Activated T-helper 1 cell treated with anti-CD3 and anti-CD28 coated beads, Interleukin-12 subunit alpha, Interleukin-12 subunit beta, Interleukin-2, Interleukin-4 antibody, amounts not matched to agents 30 ng/mL and 10 ng/mL and 1 ng/mL, durations not matched to agents 14 hours and 24 hours and 36 hours (primary cell): ENCODE measurements at places on chromosomes 12 and 14. TPM values are rescaled to one million over a fixed set of nuclear protein-coding genes. Genes with fewer than 3 reads are reported as not detected.

TSPAN9 gene
- total RNA-seq, result 0.44 and 0.47 TPM in 2 replicates

ASIC1 gene
- total RNA-seq, result 10.2 and 11.2 TPM in 2 replicates

DIABLO gene
- total RNA-seq, result 58.1 and 59.2 TPM in 2 replicates

CMKLR1 gene
- not detected in 2 replicates for total RNA-seq

DLGAP5 gene
- 22.4 and 26.4 TPM in 2 replicates for total RNA-seq

GALNT8 gene
- 0.39 and 2.1 TPM in 2 replicates for total RNA-seq

SLC38A4 gene
- total RNA-seq, result not detected in 2 replicates

E2F7 gene
- total RNA-seq, result 16.6 and 16.9 TPM in 2 replicates

RILPL2 gene
- 20.1 and 20.6 TPM in 2 replicates for total RNA-seq

SALL2 gene
- 1.3 and 1.6 TPM in 2 replicates for total RNA-seq

SLC2A13 gene
- total RNA-seq, result 2.5 and 2.6 TPM in 2 replicates

HOXC12 gene
- not detected in 2 replicates for total RNA-seq

CLECL1 gene
- 7.6 and 9.1 TPM in 2 replicates for total RNA-seq

BHLHE41 gene
- not detected in 2 replicates for total RNA-seq

GPR162 gene
- total RNA-seq, result 0.29 and 0.32 TPM in 2 replicates

RECQL gene
- total RNA-seq, result 56.4 and 60.6 TPM in 2 replicates

GPR132 gene
- 24.6 and 24.9 TPM in 2 replicates for total RNA-seq

KRT2 gene
- total RNA-seq, result not detected in 2 replicates

BATF gene
- 213 and 214 TPM in 2 replicates for total RNA-seq

HOXC6 gene
- total RNA-seq, result not detected in 2 replicates

EP400 gene
- 66.6 TPM in 2 replicates for total RNA-seq
